ENCODE measurements at places on chromosomes 5 and 9.

- no peak for DNase-seq
Observed at GRCh38 chr5:181053488-181054121, 13.5 kb downstream of the BTNL9 start.

- DNase-seq = no peak
Observed at GRCh38 chr5:116396476-116397099, 178.0 kb downstream of the SEMA6A start.

DNA sequence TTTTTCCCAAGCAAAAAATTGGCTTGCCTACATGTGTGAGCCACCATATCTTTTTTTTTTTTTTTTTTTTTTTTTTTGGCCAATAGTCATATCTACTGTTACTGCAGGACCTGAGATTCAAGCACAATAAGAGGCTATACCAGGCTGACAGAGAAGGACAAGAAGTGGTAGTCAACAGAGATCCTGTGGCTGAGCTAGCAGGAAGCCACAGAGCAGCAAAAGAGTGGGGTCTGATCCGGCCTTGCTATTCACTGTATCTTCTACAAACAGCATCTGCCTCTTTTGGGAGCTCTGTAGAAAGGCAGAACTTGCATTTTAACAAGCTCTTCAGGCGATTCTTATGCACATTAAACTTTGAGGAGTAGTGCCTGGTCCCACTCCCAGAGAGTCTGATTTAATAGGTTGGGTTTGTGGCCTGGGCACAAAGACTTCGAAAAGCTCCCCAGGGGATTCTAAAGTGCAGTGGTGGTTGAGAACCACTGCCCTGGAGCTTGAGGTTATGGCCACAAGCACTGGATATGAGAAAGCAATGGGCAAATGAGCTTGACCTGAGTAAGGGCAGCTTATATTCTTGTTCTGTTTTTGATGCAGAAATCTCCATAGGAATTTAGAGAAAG lies 162.8 kb downstream of the PIK3R1 start:
- DNase-seq = no peak

- no peak for DNase-seq
Observed at GRCh38 chr9:132877824-132878694, at the start of gene AK8. Gene AK8, minus strand, starts transcription at chr9:132878284. Its CDS starts 29 bp downstream, at chr9:132878255.

GRCh38 chr9:85430659-85431338 lies 311.0 kb downstream of the AGTPBP1 start:
- DNase-seq = no peak

DNA sequence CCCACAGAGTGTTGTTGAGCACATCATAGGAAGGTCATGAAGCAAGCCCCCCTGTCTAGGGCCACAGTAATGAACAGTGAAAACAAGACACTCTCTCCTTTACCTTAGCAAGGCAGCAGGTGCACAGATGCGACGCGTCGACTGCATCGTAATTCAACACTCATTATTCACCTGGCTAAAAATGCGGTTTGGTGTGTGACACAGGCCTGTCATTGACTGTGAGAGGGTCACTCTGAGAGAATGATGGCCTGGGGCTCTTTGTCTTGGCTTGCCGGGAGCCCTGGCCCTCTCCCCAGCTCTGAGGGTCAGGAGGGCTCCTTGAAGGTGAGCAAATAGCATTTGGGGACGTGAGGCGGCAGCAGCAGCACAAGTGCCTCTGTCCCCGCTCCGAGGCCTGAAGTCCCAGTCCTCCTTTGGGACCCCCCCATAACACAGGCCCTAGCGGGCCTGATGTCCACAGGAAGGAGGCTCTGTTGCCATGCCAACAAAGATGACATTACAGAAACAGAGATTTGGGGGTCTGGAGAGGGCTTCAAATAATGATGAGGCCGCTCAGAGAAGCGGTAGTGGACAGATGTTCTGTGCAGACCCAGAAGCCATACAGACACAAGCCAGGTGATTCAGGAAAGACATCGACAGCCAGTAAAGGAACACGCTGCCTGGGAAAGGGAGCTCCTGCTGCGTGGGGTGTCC lies 46.7 kb downstream of the SHB start:
- no peak for DNase-seq

GRCh38 chr9:6576987-6577386 lies 68.5 kb downstream of the GLDC start:
- DNase-seq = no peak

DNA sequence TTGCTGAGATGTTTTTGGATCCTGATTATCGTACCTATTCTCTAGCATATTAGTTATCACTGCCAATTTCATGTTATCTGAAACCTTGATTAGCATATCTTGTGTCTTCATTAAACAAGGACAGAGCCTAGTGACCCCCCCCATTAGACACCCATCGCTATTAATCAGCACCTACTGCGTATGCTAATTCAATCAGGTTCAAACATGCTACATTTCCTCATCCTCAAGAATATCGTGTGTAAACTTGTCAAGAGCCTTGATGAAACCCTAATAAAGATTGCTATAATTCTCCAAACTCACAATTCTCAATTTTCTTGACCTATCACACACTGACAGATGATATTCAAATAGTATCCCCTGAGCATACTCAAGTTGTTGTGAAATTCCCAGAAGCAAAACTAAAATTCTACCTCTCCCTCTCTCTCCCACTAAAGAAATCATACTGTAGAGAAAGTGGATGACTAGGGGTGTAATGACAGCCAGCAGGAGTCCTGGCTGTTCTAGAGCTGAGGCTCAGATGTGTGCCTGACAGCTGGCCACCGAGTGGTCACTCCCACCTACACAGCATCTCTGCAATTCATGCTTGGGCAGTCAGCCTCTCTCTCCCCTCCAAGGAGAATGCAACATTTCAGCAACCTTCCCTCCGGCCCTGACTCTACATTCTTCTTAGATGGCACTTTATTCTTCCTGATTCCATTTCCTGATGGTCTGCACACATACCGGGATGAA lies 9.2 kb upstream of the ZNF354A start:
- no peak for DNase-seq
